Lung (tissue), 17 donors: ENCODE measurements at places on chromosomes 16 and 17. TPM values are rescaled to one million over a fixed set of nuclear protein-coding genes. Genes with fewer than 3 reads are reported as not detected.
A peak's percentile ranks its signal among the peaks of the same experiment; 100 is the strongest.

Gene DNAJC7
- total RNA-seq, result 89.3 TPM

Gene KRTAP2-1
- not detected for total RNA-seq

Gene NDUFAF8
- total RNA-seq, result 51.1 TPM

Gene ADAD2
- total RNA-seq, result 0.71 TPM

Gene MT1G
- total RNA-seq, result 38.1 TPM

Gene KRT24
- total RNA-seq, result not detected

Gene CASKIN2
- 44.1 TPM for total RNA-seq

Gene ETV4
- total RNA-seq, result 6.9 TPM

Gene SNAI3
- total RNA-seq, result 2.6 TPM

Gene EME1
- total RNA-seq, result 2.8 TPM

- no peak overlapping the region for H3K4me3 ChIP-seq
- no peaks in the 10 kb centered on the region for H3K4me1 ChIP-seq
- DNase-seq, result no peak
- H3K27me3 ChIP-seq, result no peaks in the 10 kb centered on the region
- no peaks in the 10 kb centered on the region for H3K36me3 ChIP-seq
- H3K27ac ChIP-seq, result no peak overlapping the region
These were observed 4.0 kb upstream of the PERCC1 start for GRCh38 chr16:1426734-1427471.

- H3K36me3 ChIP-seq, result no peaks in the 10 kb centered on the region
- no peak overlapping the region for H3K4me3 ChIP-seq
- DNase-seq, result peak; percentile 25
- H3K4me1 ChIP-seq, result no peaks in the 10 kb centered on the region
These were observed 51.6 kb downstream of the PMP22 start for GRCh38 chr17:15213381-15214087.

DNA sequence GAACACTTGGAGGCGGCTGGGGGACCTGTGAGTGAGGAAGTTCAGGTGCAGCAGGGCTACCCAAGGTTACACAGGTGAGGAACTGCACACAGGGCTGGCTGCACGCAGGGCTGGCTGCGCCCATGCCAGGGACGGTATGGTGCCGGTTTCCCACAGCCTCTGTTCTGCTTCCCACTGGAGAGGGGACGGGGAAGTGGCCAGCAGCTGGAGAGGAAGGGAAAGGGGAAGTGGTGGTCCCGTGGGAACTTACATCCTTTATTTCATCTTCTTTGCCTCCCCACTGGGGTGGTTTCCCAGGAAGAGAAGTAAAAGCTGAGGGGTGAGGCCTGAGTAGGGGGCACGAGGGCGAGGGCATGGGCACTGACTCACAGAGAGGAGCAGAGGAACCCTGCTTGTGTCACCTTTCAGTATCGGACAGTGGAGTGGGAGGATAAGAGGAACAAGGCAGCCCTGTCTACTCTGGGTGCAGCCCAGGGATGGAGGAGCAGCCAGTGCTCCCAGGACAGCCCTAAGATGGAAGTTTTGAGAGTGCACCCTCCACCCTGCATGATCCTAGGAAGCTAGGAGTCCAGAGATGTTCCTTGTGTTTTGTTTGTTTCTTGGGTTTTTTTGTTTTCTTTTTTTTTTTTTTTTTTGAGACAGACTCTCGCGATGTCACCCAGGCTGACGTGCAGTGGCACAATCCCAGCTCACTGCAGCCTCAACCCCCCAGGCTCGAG lies 25.5 kb upstream of the CDH1 start:
- no peak overlapping the region for H3K27ac ChIP-seq
- no peaks in the 10 kb centered on the region for H3K36me3 ChIP-seq
- no peak overlapping the region for H3K4me3 ChIP-seq
- peaks cover 4% of the 10 kb centered on the region for H3K4me1 ChIP-seq
- DNase-seq, result no peak

DNA sequence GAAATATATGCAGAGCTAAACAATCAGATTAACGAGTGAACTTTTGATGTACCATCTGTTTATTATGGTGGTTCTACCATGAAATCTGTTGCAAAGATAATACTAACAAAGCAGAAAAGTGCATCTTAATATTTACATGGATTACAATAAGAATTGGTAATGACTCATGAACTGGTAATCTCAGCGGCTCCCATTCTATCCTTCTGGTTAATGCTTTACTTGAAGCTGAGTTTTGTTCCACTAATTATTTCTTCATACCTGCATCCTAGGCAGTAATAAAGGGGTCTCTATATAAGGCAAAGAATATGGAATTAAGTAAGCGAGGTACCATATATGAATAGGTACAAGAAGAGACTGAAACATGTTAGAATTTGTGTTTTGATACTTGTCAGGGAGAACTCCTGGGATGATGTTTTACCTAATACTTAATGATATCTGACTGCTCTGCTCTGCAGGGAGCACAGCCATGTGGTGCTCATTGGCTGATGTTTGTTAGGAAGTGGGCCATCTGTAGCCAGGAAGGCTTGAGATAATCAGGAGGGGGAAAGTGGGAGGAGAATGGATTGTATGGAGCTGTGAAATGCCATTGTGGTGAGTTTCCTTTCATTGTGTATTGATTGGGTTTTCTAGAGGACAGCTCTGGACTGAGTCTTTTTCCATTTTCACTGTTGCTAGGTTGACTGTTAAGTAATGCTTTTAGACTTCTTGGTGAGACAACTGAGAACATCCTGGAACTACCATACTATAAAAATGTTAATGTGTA lies 52.6 kb downstream of the MAP2K6 start:
- peak; percentile 33 for DNase-seq
- no peak overlapping the region for H3K27ac ChIP-seq
- H3K4me1 ChIP-seq, result no peaks in the 10 kb centered on the region
- no peak overlapping the region for H3K4me3 ChIP-seq
- H3K36me3 ChIP-seq, result no peaks in the 10 kb centered on the region

DNA sequence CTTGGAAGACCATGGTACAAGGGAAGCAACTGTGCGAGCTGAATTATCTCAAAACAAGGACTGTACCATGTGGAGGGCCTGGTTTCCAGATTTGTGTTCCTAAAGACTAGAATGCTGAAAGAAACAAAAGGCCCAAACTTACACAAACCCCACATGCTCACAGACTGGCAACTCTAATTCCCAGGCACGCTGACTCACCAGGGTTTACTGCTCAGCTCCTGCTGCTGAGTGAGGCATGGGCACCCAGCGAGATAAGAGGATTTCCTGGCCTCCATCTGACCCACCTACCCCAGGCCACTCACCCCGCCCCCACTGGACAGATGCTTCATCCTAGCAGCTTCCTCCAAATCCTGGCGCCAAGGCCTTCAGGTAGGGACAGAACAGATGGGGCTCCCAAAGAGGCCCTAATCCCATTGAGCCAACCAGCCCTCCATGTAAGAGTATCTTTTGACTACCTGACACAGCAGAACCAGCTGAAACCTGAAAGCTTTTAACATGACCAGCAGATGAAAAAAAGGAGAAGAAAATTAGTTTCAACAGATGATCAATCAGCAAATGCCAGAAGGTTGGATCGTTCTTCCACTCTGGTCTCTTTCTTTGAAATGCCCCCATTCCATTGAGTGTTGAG lies 33.9 kb downstream of the DCUN1D3 start:
- peaks cover 10% of the 10 kb centered on the region for H3K36me3 ChIP-seq
- no peak overlapping the region for H3K4me3 ChIP-seq
- no peaks in the 10 kb centered on the region for H3K27me3 ChIP-seq
- DNase-seq, result no peak
- H3K4me1 ChIP-seq, result peaks cover 22% of the 10 kb centered on the region
- no peak overlapping the region for H3K27ac ChIP-seq

GRCh38 chr16:82236415-82236814 lies 66.4 kb upstream of the MPHOSPH6 start:
- no peaks in the 10 kb centered on the region for H3K36me3 ChIP-seq
- DNase-seq, result no peak
- no peaks in the 10 kb centered on the region for H3K4me1 ChIP-seq
- peaks cover 3% of the 10 kb centered on the region for H3K27me3 ChIP-seq
- H3K4me3 ChIP-seq, result no peak overlapping the region

GRCh38 chr17:57429966-57430365 lies 173.6 kb downstream of the MSI2 start:
- no peaks in the 10 kb centered on the region for H3K27me3 ChIP-seq
- H3K27ac ChIP-seq, result no peak overlapping the region
- no peak for DNase-seq
- peaks cover 3% of the 10 kb centered on the region for H3K4me1 ChIP-seq
- no peak overlapping the region for H3K4me3 ChIP-seq

DNA sequence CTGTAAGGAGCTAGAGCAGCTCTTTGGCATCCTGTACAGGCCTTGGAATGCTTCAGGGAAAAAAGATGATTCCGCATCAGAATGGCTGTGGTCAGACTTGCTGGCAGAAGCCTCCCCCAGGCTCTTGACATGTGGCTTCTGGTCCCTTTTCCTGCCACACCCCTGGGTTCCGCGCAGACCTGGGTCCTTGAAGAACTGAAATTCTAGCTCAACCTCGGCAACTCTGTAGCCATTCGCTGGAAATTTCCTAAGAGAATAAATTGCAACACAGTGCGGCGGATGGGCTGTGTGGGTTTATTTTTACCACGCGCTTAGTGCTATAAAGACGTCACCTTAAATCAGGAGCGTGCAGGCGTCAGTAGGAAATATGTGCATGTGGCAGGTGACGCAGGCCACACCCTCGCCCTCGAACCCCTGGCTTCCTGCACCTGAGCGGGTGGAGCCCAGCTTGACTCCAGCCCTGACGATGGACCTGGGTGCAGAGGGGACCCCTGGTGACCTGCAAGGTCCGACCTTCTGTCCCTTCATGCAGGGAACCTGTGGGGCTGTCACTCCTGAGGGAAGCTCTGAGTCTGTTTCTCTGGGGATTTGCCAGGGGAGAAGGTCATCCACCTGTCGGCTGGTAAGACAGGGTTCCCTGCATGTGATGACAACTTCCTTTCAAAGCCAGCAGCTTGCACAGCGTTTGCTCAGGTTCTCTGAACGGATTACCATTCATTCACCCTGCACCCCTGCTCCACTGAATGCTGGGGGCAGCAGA lies 46.3 kb downstream of the METRNL start:
- H3K4me1 ChIP-seq, result peaks cover 2% of the 10 kb centered on the region
- no peak overlapping the region for H3K27ac ChIP-seq
- H3K27me3 ChIP-seq, result no peaks in the 10 kb centered on the region

DNA sequence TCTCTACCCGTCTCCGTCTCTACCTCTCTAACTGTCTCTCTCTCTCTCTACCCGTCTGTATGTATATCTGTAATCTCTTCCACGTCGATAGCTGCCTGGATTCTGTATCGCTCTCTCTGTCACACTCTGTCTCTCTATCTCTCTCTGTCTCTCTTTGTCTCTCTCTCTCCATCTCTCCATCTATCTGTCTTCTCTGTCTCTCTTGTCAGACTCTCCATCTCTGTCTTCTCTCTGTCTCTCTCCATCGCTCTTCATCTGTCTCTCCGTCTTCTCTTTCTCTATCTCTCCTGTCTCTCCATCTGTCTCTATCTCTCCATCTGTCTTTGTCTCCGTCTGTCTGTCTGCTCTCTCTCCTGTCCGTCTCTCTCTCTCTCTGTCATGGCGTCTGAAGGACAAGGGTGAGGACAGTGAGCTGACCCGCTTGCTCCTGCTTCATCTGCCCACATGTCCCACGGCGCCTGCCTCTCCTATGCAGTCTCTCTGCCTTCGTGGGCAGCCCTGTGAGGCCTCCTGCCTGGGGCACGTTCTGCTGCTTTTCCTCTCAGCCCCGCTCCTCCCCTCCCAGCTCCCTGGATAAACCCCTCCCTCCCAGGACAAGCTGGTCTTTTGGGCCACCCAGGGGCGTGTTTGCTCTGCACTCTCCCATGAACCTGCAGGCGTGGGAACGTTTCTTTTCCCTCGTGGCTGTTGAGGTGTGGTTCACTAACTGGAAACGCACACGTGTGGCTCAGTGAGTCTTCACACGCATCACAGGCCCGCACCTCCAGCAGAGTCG lies 18.9 kb downstream of the ACSF3 start:
- H3K4me3 ChIP-seq, result no peak overlapping the region
- DNase-seq, result no peak
- no peaks in the 10 kb centered on the region for H3K4me1 ChIP-seq
- peaks cover 7% of the 10 kb centered on the region for H3K36me3 ChIP-seq
- no peaks in the 10 kb centered on the region for H3K27me3 ChIP-seq

GRCh38 chr16:5621826-5622225 lies 524.2 kb upstream of the EEF2KMT start:
- no peak overlapping the region for H3K27ac ChIP-seq
- no peaks in the 10 kb centered on the region for H3K27me3 ChIP-seq
- no peaks in the 10 kb centered on the region for H3K36me3 ChIP-seq
- no peak for DNase-seq
- H3K4me3 ChIP-seq, result no peak overlapping the region
- H3K4me1 ChIP-seq, result no peaks in the 10 kb centered on the region

DNA sequence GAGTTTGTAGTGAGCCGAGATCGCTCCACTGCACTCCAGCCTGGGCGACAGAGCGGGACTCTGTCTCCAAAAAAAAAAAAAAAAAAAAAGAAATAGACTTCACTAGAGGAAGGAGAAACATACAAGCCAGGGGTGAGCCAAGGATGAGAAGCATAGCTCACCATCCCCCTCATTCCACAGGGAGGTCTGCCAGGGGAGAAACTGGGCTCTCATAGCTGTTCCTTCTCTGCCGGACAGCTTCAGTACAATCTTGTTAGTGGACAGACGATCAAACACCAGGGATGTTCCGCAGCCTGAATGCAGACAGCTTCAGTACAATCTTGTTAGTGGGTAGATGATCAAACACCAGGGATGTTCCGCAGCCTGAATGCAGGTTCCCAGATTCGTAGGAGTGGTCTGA lies 509.6 kb downstream of the CDH13 start:
- H3K4me3 ChIP-seq, result no peak overlapping the region
- H3K4me1 ChIP-seq, result peaks cover 3% of the 10 kb centered on the region
- H3K27me3 ChIP-seq, result no peaks in the 10 kb centered on the region
- no peaks in the 10 kb centered on the region for H3K36me3 ChIP-seq

GRCh38 chr16:15643946-15644250 lies 944 bp upstream of the MARF1 start:
- DNase-seq, result no peak
- no peaks in the 10 kb centered on the region for H3K4me1 ChIP-seq
- H3K27me3 ChIP-seq, result no peaks in the 10 kb centered on the region
- no peak overlapping the region for H3K4me3 ChIP-seq
- H3K36me3 ChIP-seq, result peaks cover 6% of the 10 kb centered on the region

GRCh38 chr17:77809814-77810213 lies 148.7 kb upstream of the TNRC6C start:
- no peaks in the 10 kb centered on the region for H3K27me3 ChIP-seq
- H3K27ac ChIP-seq, result no peak overlapping the region
- peaks cover 10% of the 10 kb centered on the region for H3K4me1 ChIP-seq
- no peak overlapping the region for H3K4me3 ChIP-seq
- H3K36me3 ChIP-seq, result no peaks in the 10 kb centered on the region

DNA sequence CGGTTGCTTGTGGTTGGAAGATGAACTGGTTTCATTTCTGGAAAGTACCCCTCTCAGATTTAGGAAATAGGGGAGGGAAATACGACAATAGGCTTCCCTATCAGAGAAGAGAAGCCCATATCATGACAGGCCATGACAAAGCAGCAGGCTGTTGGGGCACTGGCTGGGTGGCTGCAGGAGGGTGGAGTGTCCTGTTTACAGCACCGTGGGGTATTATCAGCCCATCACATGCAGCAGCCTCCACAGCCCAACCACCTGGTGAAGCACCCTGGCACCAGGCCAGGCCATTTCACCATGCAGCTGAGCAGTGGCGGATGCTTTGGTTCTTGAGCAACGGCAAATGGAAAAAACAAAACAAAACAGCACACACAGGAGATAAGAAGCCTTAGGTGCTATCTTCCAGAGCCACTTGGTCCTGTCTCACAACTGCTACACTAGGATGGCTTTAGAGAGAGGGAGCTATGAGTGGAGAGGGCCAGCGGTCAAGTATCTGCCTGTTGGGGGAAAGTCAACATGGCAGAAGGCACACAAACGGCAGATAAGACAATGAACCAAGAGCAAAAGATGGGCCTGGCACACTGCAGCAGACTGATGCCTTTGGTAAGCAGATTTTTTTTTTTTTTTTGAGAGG lies 24.2 kb downstream of the FAM117A start:
- no peaks in the 10 kb centered on the region for H3K36me3 ChIP-seq
- H3K27ac ChIP-seq, result peak overlapping the region; percentile 34
- DNase-seq, result peak; percentile 51
- H3K4me1 ChIP-seq, result peaks cover 19% of the 10 kb centered on the region
